ENCODE measurements at places on chromosomes 7 and 10. TPM values are rescaled to one million over a fixed set of nuclear protein-coding genes. Genes with fewer than 3 reads are reported as not detected.

Gene ADAM22
- polyA plus RNA-seq: 1.6 TPM

- no peaks in the 10 kb centered on the region for H3K27me3 ChIP-seq
- H3K4me3 ChIP-seq: peak overlapping the region; percentile 86
- no peaks in the 10 kb centered on the region for H3K36me3 ChIP-seq
Measured at GRCh38 chr7:55255496-55256445, 109.4 kb upstream of the LANCL2 start.

Gene HPS1
- 104 TPM for polyA plus RNA-seq

GRCh38 chr10:102421757-102422512, 1.3 kb downstream of the FBXL15 start:
- peak overlapping the region; percentile 63 for H3K4me3 ChIP-seq
- peaks cover 24% of the 10 kb centered on the region for H3K4me1 ChIP-seq
- H3K27ac ChIP-seq: peak overlapping the region; percentile 92
- H3K36me3 ChIP-seq: no peaks in the 10 kb centered on the region
- DNase-seq: peak; percentile 64

DNA sequence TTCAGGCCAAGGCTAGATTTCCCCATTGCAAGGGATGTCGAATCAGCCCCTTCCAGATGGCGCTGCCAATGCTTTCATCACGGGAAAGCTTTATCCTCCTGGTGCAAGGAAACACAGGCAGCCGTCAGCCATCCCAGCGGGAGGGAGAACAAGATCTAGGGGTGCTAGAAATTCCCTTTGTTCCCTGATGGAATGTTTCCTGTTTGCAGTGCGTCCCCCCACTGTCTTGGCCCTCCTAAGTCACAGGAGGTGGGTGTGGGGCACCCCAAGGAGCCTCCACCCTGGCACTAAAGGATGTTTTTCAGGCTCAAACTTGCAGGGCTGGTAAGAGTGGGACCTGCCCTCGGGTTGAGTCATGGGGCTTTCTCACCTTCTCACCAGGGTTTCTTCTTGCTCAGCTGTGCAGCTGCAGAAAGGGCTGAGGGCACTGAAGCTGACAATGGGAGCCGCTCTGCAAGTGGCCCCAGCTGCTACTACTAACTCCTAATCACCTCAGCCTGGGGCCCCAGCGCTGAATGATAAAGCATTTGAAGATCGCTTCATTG, 103.6 kb downstream of the PRPF18 start:
- no peak for DNase-seq
- no peak overlapping the region for H3K27ac ChIP-seq
- H3K4me1 ChIP-seq: peaks cover 2% of the 10 kb centered on the region
- H3K4me3 ChIP-seq: no peak overlapping the region
- H3K36me3 ChIP-seq: no peaks in the 10 kb centered on the region

Gene MBL2
- polyA plus RNA-seq: 0.21 TPM

DNA sequence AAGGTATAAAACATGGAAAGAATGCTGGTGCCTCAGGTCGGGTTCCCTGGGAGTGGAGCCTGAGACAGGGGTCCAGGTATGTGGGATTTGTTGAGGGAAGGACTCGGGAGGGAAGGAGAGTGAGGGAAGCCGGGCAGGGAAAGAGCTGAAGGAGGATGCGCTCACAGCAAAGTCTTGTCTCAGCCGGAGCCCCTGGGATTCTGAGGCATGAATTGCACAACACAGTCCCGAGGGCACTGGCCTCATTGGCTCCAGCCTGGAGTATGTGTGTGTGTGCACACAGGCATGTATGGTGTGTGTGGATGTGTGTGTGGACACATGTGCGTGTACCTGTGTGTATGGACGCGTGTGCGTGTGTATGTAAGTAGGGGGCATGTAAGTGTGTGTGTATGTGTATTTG, 87.4 kb downstream of the WDFY4 start:
- no peak for DNase-seq
- no peaks in the 10 kb centered on the region for H3K27me3 ChIP-seq
- H3K36me3 ChIP-seq: no peaks in the 10 kb centered on the region

Gene HYAL4
- polyA plus RNA-seq: not detected

DNA sequence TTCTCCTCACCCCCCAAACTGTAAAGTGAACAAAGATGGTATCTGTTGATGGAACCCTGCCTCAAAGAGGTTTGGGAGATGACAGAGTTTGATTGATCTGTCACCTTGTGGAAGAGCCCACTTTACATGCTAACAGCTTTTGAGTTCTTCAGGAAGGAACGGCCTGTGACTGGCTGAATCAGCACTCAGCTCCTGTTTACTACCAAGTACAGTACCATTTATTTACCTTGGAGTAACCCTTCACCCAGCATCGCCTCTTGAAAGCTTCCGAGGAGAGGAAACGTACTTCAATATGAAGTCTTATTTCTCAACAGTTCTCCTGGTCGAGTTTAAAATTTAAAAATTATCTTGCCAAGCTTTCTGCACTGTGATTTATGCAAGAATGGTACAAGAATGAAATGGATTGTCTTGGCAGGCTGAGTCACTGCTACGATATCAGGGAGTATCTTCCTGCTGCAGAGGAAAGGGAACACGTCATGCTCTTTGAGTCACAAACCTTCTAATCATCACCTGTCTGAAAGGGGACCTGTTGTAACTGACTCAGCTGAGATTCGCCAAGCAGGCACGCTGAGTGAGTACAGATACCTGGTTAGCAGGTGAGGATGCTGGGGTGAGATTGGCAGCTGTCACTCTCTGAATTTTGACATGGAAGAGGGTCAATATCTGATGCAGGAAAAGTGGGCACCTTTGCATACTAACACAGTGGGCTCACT, 30.1 kb downstream of the KLF6 start:
- H3K4me1 ChIP-seq: peaks cover 16% of the 10 kb centered on the region
- H3K4me3 ChIP-seq: no peak overlapping the region

GRCh38 chr7:17094963-17095574, 203.4 kb upstream of the AHR start:
- H3K27ac ChIP-seq: no peak overlapping the region
- no peak for DNase-seq
- no peaks in the 10 kb centered on the region for H3K4me1 ChIP-seq
- H3K4me3 ChIP-seq: no peak overlapping the region
- H3K27me3 ChIP-seq: no peaks in the 10 kb centered on the region

DNA sequence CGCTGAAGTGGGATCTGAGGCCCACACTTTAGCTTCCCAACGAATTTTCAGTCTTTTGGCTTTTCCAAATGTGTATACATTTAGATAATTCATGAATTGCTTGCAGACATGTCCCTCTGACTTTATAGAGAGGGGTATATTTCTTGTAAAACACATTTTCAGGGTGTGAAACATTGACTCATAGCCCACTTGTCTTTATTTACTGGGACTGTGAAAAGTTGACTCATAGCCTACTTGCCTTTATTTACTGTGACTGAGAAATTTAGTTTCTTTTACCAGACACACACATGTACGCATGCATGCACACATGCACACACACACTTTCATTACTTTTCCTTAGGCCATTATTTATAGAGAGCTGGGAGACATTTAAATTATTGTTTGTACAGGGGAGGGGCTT, 79.1 kb downstream of the VTI1A start:
- H3K27ac ChIP-seq: no peak overlapping the region
- no peak overlapping the region for H3K4me3 ChIP-seq
